NCI-H460 (cell line): ENCODE measurements at places on chromosomes 3 and 15. TPM values are rescaled to one million over a fixed set of nuclear protein-coding genes. Genes with fewer than 3 reads are reported as not detected.

Gene ITGA11
- 0.09 and 0.12 TPM in 2 replicates for total RNA-seq

DNA sequence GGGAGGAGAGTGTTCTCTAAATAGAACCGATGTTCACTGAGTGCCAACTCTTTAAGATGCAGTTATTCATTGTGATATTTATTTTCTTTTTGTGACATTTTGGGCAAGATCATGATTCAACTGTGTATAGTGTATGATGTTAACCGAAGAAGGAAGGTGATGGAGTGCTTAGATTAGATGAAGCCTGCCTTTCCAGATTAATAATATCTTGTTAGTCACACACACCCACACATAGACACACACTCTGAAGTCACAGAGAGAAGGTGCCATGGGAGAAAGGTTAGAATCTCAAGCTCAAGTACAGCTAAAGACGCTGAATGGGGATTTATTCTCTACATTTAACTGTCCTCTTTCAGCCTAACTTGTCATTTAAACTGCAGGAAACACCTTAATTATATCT is 77.0 kb downstream of the SLC9A9 start:
- DNase-seq: no peak

DNA sequence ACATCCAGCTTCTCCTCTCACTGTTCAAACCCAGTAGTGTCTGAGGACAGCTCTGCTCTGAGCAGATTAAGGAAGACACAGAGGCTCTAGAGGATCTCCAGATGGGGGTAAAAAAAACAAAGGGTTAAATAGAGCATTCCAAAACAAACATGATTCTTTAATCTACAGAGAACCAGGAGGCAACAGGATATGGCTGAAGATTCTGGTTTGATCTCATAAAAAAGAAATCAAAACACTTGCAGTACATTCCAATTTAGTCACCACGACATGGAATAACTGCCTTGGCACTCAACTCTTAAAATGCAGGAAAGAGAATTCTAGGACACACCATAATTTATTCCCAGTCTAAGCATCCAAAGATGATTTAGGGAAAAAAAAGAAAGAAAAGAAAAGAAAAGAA is 32.0 kb downstream of the TM4SF4 start:
- no peak for DNase-seq

DNA sequence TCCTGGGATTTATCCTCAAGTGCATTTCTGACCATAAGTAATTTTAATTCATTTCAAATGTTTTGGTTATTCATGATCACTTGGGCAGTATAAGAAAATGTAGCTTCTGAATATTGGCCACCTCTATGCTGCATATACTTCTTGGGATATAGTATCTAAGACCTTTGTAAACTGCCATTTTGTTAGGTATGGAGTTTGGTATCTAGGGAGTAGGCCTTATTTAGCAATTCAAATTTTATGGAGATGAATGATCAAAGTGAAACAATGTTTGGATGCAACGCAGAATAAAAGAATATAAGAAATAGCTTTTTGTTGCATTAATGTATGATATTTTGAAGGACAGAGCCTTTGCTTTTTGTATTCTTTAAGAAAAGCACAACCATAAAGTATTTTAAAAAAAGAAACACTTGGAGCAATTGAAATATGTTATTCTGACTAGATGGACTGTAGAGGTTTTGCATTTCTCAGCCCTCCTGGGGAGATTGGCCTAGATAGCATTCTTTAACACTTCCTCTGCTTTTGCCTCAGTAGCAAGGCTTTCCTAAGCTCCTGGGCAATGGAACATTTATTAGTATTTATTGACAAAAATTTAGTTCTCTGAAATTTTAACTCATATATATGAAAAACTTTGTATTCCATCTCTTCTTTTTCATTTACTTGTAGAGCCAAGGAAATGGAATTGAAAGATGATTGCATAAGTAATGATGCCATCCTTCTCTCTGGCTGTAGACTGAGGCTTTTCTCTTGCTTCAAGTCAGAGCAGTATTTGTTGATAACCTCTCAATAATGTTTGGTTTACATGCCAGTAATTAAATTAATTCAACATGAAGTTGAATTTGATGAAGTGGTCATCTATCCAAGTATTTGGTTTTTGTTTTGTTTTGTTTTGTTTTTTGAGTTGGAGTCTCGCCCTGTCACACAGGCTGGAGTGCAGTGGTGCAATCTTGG is 61.8 kb upstream of the UTS2B start:
- no peak for DNase-seq

Gene KLHL40
- total RNA-seq: not detected in 2 replicates

DNA sequence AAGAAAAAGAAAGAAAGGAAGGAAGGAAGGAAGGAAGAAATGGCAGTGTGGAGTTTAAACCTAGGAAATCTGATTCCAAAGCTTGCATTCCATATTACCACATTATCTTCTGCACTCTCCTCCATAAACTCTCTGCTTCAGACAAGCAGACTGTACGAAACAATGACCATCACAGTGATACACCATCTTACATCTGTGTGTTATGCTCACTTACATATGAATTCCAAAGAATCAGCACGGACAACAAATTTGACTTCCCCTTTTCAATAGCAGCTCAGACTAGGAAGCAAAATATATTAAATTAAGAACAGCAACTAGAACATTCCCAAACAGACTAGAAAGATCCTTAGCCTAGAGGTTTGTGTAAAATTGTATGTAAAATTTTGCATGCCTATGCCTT is 18.0 kb upstream of the PPM1L start:
- no peak for DNase-seq

DNA sequence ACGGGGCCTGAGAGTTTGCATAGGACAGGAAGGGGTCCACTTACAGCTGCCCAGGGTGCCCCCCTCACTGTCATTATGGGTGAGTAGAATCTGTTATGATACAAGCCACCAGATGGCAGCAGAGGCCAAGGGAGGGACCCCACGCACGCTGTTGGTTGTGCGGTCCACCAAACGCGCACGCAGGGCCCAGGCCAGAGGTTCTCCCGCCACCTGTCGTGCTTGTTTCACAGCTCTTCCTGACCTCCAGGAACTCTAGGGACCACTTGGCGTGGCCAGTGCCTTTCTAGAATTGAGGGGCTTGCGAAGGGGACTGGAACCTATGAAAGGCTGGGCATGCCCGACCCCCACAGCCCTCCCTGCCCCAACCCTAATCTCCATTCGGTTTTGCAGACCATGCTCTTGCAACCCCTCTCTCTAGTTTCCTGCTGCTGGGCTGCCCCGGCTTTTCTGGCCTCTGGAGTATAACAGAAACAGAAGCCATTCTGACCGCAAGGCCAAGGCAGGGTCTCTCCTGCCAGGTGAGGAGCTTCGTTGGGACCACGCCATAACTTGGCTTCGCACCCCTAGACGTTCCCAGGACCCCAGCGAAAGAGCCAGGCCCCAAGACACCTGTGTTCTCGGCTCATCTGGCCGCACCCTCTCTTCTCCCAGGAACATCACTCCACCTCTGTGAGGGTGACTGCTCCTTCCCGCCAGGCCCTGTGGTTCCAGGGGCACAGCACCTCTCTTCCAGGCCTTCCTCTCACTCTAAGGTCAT is 46.0 kb downstream of the ALDH1L1 start:
- DNase-seq: peak; percentile 47

GRCh38 chr3:2770451-2770850 is 339.7 kb downstream of the IL5RA start:
- no peak for DNase-seq

Gene CNTN4
- total RNA-seq: 1.6 and 2.1 TPM in 2 replicates

- no peak for DNase-seq
These were observed 211.9 kb upstream of the IL12A start for GRCh38 chr3:159776779-159777178.

- DNase-seq: no peak
These were observed 43.9 kb downstream of the PPCDC start for GRCh38 chr15:75067123-75067830.

GRCh38 chr3:102174832-102175374 is 259.9 kb upstream of the ZPLD1 start:
- DNase-seq: no peak

Gene GLT8D1
- 53.5 and 58.6 TPM in 2 replicates for total RNA-seq

DNA sequence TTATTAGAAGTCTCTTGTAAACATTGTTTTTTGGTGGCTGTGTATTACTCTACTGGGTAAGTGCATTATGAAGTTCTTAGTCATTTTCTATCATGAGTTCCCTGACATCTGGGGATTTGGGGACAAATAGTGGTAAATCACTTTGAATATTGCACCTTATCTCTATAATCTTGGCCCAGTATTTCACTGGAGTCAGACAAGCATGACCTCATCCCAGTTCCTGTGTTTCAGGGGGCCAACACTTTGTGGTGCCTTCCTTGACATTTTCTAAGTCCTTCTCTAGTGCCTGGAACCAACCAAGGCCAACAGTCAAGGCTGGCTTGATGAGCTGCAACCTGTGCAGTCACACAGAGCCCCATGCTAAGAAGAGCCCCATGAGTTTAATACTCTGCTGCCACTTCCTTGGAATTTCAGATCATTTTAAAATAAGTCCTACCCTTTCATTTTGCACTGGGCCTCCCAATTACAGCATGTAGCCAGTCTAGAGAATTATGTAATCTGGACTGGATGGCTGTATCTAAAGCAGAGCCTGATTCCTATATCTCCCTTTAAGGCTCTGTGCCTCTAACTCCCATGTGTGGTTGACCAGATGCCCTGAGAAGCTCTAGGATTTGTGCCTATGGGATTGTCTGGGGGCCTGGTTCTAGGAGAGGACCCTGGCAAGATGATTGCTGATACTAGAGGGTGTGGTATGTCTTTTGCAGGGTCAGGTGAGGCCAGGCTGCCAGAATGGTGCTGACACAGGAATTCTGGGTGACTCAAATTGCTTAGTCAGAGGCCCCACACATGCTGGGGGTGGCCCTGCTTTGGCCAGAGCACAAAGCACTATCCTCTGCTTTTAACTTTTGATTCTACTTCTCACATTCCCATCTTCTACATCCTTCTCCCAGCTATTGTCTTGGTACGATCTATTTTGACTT is 319.6 kb upstream of the TBC1D5 start:
- DNase-seq: no peak

- DNase-seq: no peak
These were observed 44.8 kb downstream of the PDIA5 start for GRCh38 chr3:123111640-123112039.
